AML-193 (cell line): ENCODE measurements at places on chromosomes 3 and 15.

- no peak for DNase-seq
Observed at GRCh38 chr3:18382760-18383369, 42.3 kb downstream of the SATB1 start.

- DNase-seq, result no peak
Observed at GRCh38 chr3:138025553-138025952, 15.6 kb downstream of the CLDN18 start.

GRCh38 chr15:71212146-71212545 lies 96.9 kb downstream of the THSD4 start:
- DNase-seq, result no peak

- DNase-seq, result no peak
Observed at GRCh38 chr15:69436951-69437350, 15.7 kb upstream of the RPLP1 start.

DNA sequence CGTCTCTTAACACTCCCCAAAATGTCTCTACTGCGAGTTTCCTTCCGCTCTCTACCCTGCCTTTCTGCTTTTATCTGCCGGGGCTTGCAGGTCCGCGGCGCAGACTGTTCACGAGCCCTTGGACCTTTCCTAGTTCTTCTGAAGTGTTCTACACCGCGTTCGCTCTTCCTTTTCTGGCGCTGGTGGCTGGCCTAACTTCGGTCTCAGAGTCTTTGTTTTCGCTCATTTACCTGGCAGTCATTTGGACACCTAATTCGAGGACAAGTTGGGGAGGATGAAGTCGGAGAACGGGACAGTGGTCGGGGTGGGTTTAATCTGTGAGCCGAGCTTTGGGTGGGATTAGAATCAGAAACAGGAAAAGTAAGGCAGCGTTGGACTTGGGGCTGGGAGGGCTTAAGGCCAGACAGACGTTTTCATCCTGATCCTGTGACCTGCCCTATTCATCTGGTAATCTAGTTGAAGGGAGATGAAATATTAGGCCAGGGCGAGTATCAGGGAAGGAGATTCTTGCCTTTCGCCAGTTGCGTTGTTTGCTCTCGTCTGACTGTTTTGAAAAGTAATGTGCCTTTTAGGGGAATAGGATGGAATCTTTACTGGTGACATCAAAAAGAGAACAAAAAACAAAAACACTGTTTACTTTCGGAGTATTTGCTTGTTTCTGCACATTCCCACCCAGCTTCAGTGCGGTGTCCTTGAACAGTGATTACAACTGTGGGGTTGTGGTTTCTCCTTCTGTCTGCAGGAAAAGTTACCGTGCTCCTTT lies 1.8 kb downstream of the DIPK2A start:
- DNase-seq, result peak; percentile 91

- peak; percentile 7 for DNase-seq
Observed at GRCh38 chr3:45929042-45929679, 14.1 kb upstream of the CXCR6 start.

DNA sequence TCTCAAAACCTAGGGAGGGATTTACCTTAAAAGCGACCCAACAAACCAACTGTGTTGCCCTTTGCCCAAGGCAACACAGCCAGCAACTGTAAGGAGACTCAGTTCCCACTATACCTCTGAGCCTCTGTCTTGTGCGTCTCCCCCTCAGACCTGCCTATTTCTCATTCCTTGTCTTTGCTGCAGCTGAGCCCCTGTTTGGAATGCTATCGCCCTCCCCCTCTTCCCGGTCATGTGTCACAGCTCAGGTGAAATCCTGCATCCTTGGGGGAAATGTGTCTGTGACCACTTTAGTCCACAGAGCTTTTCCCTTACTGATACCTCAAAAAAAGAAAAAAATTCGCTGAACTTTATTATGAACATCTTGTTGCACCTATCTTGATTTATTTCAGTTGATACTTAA lies 52.0 kb upstream of the LRIG1 start:
- DNase-seq, result no peak

GRCh38 chr3:23746441-23746840 lies 59.3 kb upstream of the UBE2E1 start:
- DNase-seq, result no peak

- DNase-seq, result no peak
Observed at GRCh38 chr3:31391150-31391549, 141.6 kb upstream of the STT3B start.

DNA sequence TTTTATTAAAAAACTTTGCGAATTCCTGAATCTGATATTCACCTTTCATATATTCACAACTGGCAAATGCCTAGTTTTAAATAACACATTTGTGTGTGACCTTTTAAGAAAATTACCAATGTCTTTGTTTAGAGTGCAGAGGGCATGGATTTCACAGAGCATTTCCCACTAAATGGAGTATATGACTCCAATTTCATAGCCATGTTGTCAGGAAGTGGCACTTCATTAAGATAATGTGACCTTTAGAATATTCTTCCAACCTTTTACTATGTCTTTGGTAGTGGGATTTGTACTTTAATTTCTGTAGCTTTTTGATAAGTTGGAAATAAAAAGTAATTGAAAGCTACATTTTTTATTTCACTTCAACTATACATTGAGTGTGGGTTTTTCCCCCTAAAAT lies 188.7 kb downstream of the NAALADL2 start:
- no peak for DNase-seq

- DNase-seq, result no peak
Observed at GRCh38 chr3:168615493-168616020, 519.8 kb upstream of the GOLIM4 start.

DNA sequence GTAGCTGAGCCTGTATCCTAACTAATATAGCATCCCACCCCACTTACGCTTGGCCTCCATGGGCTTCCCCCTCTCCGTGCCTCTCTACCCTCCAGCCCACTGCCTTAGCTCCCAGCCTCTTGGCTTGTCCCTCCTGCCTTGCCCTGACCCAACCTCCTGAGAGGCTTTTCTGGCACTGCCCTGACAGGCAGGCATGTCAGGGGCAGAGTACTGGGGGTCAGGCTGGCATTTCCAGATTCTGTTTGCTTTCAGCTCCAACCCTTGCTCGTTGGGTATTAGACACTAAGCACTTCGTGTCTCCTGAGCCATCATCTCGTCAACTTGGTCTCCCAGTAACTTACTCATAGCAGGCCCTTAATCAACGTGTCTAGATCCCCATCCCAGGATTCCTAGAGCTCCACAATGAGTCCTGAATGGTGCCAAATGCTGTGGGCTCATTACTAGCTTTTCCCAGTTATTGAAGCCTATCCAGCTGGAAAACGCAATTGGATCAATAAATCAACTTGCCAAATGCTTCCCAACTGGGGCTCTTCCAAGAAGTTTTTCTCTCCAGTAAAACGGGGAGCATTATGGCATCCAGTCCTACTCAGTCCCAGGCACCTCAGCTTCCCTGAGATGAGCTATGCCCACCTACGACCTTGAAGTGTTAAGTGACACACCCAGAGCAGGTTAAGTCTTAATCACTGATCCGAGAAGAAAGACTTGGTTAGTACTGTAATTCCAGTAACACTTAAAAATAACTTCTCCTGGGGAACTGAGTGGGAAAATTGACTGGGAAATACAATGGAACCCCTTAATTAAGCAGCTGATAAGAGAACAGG lies 78.5 kb upstream of the DLG1 start:
- DNase-seq, result no peak

- DNase-seq, result no peak
Observed at GRCh38 chr15:62492900-62493299, 327.8 kb upstream of the C2CD4B start.

GRCh38 chr15:92883876-92884435 lies 16.2 kb upstream of the CHD2 start:
- DNase-seq, result no peak

- no peak for DNase-seq
Observed at GRCh38 chr3:134027631-134028030, 2.1 kb downstream of the SLCO2A1 start.

DNA sequence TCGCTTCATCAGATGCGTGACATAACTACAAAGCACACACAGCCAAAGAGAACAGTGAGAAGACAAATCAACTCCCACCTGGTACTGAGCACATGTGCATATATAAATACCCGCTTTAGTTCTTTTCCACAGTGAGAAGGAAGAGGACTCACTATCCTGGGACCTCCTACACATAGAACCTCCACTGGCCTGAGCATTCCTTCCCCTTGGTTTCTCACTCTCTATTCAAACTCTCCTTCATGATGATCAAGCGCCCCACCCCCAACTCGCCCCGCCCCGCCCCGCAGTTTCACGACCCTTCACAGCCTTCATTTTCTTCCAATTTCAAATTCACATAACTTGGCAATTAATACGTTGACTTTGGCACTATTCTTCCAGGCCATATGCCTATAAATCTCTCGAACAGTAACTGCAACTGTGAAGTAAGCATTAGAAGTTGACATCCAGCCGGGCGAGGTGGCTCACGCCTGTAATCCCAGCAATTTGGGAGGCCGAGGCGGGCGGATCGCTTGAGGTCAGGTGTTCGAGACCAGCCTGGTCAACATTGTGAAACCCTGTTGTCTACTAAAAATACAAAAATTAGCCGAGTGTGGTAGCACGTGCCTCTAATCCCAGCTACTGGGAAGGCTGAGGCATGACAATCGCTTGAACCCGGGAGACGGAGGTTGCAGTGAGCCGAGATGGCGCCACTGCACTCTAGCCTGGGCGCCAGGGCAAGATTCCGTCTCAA lies 1.1 kb downstream of the RPS17 start:
- no peak for DNase-seq

DNA sequence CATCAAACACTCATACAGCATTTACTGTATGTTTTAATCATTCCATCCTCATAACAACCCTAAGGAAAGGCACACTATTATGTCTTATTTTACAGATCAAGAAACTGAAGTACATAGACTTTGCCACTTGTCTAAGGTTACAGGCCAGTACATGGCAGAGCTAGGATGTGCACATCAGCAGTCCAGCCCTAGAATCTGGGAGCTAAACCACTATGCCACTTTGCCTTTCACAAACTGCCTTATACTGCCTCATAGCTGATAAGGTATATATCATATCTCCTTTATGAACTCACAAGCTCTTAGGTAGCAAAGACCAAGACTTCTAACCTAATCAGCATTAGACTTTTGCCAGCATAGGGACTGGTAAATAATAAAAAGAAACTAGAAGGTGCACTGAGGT lies 49.1 kb downstream of the MYO9A start:
- no peak for DNase-seq

- no peak for DNase-seq
Observed at GRCh38 chr15:64772488-64772887, 2.9 kb downstream of the RBPMS2 start.

DNA sequence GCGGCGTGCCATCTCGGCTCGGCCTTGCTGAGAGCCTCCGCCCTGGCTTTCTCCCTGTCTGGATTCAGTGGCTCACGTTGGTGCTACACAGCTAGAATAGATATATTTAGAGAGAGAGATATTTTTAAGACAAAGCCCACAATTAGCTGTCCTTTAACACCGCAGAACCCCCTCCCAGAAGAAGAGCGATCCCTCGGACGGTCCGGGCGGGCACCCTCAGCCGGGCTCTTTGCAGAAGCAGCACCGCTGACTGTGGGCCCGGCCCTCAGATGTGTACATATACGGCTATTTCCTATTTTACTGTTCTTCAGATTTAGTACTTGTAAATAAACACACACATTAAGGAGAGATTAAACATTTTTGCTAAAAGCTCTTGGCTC lies 54.1 kb downstream of the PLXNA1 start:
- no peak for DNase-seq
